NCI-H1417 treated with DMSO at 0.1 percent for 48 hours (cell line): ENCODE measurements at places on chromosomes 1 and 21.

DNA sequence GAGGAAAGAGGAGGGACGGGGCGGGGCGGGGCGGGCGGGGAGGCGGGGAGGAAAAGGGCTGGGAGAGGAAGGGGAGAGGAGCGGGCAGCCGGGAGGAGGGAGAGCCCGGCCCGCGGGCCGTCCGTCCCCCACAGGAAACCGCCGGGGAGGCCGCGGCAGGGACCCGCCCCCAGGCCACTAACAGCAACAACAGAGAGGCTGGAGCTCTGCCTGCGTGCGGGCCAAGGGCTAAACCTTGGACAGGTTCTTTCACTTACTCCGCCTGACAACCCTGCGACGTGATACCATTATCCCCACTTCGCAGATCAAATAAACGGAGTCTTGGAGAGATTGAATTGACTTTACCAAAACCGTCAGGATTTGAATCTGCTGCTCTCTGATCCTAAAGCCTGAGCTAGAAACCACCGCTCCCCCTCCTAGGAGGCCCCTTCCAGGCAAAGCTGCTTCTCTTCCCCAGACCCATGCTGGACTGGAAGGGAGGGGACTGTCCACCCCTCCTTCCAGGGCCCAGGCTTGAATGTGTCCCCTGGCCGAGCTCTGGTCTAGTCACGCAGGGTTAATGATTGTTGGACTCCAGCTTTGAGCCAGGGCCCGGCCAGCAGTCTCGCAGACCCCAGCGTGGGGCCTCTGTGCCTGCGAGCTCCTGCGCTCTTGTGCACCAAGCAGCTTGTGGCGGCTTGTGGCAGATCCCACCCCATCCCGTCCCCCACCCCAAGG, at the start of gene EVA1B:
Gene EVA1B (minus strand): TSS at position 10 of the 717 bp plus-strand sequence. CDS start 608 bp downstream, outside the sequence.
- no peak for DNase-seq

DNA sequence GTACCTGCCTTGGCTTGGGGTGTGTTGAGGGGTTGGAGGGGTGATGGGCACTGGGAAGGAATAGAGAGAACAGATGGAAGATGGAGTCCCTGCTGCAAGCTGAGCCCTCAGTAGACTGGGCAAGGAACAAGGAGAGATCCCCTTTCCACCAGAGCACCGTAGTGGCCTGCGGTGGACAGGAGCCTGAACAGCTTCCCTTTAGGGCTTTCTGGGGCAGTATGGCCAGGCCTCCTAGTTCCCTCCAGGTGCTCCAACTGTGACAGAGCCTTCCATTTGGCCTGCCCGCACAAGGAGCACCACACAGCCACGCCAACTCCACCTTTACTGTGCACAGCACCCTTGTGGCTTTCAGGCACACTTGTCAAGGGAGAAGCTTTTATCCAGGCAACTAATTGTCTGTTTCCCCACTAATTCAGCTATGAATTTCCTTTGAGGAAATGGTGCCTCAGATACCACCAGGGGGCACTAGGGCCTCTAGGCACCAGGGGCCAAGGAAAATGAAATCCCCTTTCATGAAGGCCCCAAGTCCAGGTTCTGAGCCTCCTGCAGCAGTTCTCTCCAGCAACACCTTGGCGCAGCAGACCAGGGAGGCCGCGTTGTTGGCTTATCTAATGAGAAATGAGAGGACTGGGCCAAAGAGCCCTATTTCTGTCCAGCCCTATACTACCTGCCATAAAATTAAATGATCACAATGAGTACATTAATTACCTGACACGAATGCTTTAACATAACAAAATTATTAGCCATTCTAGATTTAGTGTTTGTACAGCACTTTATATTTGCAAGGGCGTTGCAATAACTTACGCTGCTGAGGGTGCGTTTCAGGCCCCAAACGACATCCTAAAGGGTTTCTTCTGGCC, 23.1 kb upstream of the ERI3 start:
- peak; percentile 9 for DNase-seq

DNA sequence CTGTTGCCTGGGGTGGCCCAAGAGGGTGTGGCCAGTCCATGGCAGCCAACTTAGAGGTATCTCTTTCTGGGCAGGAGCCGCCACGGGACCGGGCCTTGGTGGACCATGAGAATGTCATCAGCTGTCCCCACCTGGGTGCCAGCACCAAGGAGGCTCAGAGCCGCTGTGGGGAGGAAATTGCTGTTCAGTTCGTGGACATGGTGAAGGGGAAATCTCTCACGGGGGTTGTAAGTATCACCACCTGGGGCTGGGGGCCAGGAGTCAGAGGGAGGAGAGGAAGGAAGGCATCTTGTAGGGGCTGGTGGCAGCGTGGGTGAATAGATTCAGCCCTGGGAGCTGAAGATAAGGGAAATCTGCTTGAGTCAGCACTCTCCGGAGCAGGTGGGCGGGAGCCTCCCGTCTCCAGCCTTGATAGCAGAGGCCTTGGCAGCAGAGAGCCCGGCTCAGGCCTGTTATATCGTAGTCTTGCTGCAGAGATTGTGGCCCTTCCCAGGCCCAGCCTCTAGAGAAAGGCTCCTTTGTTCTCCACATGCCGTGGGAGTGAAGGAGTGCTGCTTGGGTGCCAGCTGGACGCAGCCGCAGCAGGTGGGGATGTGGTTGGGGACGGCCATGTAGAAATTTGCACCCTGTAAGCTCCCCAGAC, 25.4 kb downstream of the PHGDH start:
- DNase-seq, result no peak

GRCh38 chr1:97160818-97161217, 439.2 kb downstream of the PTBP2 start:
- DNase-seq, result no peak

GRCh38 chr1:197910120-197910991, 6.8 kb upstream of the LHX9 start:
- no peak for DNase-seq

DNA sequence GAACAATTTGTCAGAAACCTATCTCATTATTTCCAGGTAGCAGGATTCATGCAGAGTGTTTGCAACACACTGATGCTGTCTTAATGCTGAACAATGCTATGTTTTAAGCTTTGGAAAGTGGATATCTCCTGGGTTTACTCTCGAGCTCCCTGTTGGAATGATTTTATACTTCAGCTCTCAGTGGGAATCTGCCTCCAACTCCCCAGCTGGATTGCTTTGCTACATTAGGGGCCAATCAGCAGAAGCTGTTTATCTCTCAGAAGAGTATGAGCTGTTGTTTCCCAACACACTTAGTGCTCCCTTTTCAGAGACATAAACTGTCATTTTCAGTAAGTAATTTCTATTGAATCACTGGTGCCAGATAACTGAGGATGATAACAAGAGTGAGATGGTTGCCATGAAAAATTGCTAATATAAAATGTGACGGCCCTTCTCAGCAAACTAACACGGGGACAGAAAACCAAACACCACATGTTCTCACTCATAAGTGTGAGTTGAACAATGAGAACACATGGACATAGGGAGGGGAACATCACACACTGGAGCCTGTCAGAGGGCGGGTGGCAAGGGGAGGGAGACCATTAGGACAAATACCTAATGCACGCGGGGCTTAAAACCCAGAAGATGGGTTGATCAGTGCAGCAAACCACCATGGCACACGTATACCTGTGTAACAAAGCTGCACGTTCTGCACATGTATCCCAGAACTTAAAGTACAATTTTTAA, 265.9 kb upstream of the RUNX1 start:
- no peak for DNase-seq

- DNase-seq, result peak; percentile 18
Observed at GRCh38 chr1:22131875-22132486, 10.9 kb downstream of the WNT4 start.

DNA sequence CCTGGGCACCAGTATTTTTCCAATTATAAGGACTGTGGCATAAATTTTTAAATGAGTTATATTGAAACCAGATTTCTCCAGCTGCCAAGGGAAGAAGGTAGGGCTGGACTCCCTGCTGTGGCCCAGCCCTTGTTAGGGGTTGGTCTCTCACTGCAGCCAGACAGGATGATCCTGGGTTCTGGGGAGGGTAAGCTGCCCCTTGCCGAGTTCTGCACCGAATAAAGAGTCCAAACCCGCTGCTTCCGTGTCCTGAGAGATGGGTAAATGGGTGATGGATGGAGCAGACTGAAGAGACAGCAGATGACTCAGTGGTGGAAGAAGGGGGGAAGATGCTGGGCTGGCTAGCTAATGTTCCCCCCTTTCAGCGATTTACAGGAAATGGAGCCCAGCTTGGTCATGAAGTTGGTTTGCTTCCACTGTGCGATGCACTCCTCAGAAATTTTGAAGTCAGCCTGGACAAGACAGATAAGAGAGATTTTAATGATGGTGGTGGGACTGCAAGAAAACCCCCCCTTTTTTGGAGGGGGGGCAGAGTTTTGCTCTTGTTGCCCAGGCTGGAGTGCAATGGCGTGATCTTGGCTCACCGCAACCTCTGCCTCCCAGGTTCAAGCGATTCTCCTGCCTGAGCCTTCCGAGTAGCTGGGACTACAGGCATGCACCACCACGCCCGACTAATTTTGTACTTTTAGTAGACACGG, 41.4 kb downstream of the YARS1 start:
- no peak for DNase-seq

- no peak for DNase-seq
Observed at GRCh38 chr1:3264456-3264855, 190.0 kb upstream of the ARHGEF16 start.

- DNase-seq, result no peak
Observed at GRCh38 chr1:219517031-219517430, 95.9 kb downstream of the ZC3H11B start.

- no peak for DNase-seq
Observed at GRCh38 chr1:16186655-16187235, 25.7 kb downstream of the ARHGEF19 start.

GRCh38 chr1:8396786-8397406, 79.0 kb downstream of the SLC45A1 start:
- no peak for DNase-seq

GRCh38 chr1:66370462-66370971, 163.4 kb upstream of the SGIP1 start:
- no peak for DNase-seq

DNA sequence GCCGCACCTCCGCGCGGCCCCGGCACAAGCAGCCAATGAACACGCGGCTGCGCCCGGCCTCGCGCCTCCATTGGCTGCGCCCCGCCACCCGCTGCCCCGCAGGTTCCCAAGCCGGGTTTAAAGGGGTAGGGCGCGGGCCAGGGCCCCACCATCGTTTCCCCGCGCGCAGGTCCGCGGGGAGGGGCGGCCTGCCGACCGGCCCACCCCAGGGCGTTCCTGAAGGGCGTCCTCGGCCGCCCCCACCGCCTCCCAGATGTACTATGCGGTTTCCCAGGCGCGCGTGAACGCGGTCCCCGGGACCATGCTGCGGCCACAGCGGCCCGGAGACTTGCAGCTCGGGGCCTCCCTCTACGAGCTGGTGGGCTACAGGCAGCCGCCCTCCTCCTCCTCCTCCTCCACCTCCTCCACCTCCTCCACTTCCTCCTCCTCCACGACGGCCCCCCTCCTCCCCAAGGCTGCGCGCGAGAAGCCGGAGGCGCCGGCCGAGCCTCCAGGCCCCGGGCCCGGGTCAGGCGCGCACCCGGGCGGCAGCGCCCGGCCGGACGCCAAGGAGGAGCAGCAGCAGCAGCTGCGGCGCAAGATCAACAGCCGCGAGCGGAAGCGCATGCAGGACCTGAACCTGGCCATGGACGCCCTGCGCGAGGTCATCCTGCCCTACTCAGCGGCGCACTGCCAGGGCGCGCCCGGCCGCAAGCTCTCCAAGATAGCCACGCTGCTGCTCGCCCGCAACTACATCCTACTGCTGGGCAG, at the start of gene OLIG1:
Gene OLIG1 (plus strand): TSS at position 148 of the 750 bp plus-strand sequence. CDS start 106 bp downstream, at position 254.
- peak; percentile 5 for DNase-seq

GRCh38 chr21:35024071-35024420, 25.1 kb downstream of the RUNX1 start:
- DNase-seq, result no peak

DNA sequence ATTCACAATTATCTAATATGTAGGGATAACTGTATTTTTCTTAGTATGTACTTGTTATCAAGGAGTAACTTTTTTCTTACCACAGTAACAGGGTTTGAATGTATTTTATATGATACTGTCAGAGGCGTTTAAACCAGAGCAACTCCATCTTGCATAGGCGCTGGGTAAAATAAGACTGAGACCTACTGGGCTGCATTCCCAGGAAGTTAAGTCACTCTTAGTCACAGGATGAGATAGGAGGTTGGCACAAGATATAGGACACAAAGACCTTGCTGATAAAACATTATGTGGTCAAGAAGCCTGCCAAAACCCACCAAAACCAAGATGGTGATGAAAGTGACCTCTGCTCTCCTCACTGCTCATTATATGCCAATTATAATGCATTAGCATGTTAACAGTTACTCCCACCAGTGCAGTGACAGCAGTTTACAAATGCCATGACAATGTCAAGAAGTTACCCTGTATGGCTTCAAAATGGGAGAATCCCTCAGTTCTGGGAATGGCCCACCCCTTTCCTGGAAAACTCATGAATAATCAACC, 64.8 kb downstream of the RPE65 start:
- DNase-seq, result no peak

GRCh38 chr1:89767618-89768017, 53.2 kb upstream of the LRRC8D start:
- no peak for DNase-seq

- DNase-seq, result no peak
Observed at GRCh38 chr1:205570796-205571537, 60.8 kb downstream of the ELK4 start.

- no peak for DNase-seq
Observed at GRCh38 chr1:37759451-37759850, 5.5 kb downstream of the EPHA10 start.

GRCh38 chr1:227285745-227286144, 32.5 kb downstream of the CDC42BPA start:
- no peak for DNase-seq

DNA sequence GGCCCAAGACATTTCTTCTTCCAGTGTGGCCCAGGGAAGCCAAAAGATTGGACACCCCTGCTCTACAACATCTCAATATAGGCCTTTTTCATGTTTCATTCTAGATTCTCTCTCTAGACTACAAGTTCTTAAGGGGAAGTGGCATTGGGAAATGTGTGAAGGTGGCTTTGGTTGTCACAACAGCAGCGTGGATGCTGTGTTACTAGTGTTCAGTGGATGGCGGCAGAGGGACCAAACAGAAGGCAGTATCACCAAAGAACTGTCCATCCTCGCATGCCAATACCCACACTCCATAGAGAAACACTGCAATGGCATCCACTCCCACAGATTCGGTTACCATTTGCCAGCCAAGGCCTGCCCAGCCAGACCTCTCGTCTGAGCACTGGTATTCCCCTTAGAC, 24.3 kb upstream of the IFNAR2 start:
- no peak for DNase-seq

DNA sequence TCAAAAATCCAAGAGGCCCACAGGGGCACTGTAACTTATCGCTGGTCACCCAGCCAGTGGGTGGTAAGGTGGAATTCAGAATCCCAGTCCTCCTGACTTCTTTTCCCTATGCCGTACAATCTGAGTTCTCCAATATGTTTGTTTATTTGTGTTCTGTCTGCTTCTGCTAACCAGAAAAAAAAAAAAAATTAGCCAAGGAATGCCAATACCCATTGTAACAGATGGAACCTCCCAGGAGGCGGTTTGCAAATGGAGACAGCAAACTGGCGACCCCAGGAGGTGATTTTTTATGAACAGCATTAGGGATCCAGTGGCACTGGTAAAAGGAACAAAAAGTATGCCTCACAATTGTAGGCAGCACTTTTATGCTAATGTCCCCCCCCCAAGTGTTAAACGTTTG, 189.0 kb upstream of the FGGY start:
- no peak for DNase-seq

GRCh38 chr1:42797979-42798378, 13.2 kb downstream of the TMEM269 start:
- DNase-seq, result no peak

GRCh38 chr1:33517596-33518250, 45.3 kb downstream of the ZSCAN20 start:
- DNase-seq, result no peak
